Memory B cell (primary cell): ENCODE measurements at places on chromosomes 7 and 10.

DNA sequence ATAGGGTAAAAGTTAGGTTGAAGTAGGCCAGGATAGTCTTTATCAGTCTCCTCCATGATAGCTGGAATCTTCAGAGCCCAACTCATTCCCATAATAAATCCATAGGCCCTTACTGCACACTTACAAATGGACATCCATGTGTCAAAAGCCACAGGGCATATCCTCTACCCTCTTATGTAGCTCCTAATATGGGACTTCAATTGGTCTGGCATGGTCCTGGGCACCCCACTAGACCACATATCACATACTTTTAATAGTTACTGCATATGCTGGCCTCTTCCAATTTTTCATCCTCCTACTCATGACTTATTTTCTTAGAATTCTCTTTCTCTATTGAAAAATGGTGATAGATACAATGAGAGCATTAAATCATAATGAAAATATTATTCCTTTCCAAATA is 169.3 kb downstream of the MAGI2 start:
- no peak for DNase-seq

DNA sequence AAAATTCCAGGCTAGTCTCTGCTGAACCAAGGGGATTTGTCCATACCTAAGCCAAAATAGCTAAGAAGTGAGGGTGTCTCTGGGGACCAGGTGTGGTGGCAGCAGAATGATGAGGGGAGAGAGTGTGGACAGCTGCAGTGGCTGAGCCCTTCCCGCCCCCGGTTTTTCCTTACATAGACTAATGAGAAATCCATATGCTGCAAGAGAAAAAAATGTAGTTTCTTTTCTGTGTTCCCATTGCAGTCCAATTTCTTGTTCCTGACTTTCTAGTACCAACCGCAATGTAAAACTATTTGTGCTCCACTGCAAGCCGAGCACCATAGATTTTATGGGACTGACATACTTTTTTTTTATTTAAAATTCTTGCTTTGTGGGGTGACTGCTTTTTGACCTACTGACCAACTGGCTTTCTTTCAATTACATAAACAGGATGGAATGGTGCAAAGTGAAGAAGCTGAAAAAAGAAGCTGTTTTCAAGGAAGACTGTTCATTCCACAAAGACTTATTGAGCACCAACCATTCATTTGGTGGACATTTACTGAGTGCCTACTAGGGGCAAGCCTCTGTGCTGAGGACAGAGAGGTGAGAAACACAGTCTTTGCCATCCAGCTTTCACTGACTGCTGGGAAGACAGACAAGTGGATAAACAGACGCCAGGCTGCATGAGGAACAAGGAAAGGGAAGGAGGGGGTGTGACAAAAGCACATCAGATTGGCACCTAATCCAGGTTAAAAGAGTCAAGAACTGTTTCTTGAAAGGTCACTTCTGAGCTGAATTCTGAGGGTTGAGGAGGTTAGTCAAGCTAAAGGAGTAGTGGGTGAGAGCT is 9.8 kb downstream of the CEP41 start:
- no peak for DNase-seq

DNA sequence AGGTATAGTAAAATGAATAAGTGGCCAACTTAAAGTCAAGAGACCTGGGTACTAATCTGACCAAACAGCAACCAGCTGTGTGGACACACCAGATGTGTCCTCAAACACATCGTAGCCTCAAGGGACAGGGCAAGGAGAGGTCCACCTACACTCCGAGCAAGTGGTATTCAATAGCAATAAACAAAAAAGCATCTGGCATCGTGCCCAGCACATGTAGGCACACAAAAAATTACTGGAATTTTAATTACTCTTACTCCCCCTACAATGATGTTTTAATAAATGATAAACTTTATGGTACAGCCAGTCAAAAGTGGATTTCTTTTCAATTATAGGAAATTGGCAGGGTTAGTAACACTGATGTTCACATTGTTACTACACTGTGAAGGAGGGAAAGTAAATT is 3.5 kb upstream of the RGS10 start:
- DNase-seq = no peak

GRCh38 chr7:139619367-139619657 is 95.8 kb downstream of the CLEC2L start:
- no peak for DNase-seq

DNA sequence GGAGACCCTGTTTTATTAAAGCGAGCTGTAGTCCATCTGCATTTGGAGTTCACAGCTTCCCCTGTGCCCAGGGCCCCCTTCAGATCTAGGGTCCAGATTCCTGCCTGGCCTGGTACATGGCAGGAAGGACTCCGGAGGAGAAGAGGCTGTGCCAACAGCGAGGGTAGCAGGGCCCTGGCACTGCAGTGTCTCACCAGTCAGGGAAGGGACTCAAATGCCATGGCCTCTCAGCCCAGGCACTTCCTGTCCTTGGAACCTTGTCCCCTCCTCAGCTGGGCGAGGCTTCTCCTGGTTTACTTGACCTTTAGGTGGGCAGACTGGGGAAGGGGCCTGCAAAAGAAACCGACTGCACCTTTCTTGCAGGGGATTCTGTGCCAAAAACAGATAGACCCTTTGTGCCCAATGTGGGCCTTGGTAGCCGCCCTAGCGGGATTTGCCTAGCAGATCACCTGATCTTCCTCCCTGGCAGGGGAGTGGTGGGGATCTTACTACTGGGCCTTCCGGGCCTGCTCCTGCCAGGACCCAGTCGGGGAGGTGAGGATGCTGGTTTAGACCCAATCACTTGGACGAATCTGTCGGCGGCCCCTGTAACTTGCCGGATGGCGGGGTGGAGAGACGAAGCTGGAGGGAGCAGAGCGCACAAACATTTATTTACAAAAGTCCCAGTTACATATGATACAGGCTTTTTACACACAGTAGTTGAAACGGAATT is 161.9 kb downstream of the RNF216 start:
- no peak for DNase-seq

- no peak for DNase-seq
These were observed 209.9 kb upstream of the GHITM start for GRCh38 chr10:83929399-83929798.

GRCh38 chr10:88236121-88236743 is 346.9 kb downstream of the RNLS start:
- DNase-seq = no peak

GRCh38 chr10:74419958-74420375 is 268.9 kb downstream of the ADK start:
- no peak for DNase-seq

DNA sequence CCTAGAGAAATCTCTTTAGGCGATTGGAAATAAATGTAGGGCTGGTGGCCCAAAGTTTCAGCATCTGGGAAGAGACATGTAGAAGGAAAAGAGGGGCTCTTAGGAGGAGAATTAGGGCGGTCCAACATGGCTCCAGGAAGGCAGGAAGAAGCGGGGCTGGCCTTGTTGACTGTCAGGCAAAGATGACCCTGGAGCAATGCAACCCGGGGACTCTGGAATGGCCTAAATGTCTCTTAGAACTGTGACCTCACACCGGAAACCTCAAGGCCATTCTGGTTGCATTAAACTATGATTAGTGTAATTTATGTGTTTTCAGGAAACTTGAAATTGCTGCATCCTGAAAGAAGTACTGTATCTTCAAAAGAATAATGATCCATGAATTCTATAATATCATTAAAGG is 66.8 kb downstream of the NRP1 start:
- DNase-seq = no peak

DNA sequence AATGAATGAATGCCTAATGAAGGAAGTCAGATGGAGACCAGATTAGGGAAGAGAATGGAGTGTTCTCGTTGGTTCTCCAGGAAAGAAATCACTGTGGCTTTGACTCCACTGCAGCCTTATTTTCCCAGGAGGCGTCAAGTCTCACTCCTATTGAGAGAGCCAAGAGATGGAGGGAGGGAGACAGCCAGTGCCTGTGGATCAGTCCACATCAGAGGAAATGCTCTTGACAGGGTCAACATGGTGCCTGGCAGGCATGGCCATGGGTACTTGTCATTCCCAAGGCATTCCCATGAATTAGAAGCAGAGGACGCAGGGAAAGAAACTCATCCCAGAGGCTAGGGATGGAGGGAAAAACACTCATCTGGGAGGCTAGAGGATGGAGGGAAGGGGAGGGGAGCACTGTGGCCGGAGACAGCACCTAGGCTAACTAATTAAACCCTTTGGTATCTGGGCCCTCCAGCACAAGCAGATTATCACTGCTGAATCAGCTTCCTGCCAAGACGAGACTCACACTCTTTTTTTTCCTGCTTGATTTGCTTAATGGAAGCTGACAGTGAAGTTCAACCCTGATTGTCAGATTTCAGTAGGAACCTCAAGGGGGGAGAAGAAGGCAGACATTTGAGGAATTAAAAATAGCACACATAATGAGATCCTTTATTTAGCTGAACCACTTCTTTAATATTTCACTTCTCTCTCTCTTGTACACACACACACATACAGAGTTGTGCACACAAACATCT is 1233.2 kb upstream of the AUTS2 start:
- no peak for DNase-seq

- DNase-seq = no peak
These were observed 28.7 kb downstream of the NET1 start for GRCh38 chr10:5441106-5441505.

GRCh38 chr10:72000073-72001032 is 36.2 kb downstream of the CHST3 start:
- DNase-seq = no peak

GRCh38 chr10:59971915-59972314 is 65.6 kb upstream of the CCDC6 start:
- no peak for DNase-seq

DNA sequence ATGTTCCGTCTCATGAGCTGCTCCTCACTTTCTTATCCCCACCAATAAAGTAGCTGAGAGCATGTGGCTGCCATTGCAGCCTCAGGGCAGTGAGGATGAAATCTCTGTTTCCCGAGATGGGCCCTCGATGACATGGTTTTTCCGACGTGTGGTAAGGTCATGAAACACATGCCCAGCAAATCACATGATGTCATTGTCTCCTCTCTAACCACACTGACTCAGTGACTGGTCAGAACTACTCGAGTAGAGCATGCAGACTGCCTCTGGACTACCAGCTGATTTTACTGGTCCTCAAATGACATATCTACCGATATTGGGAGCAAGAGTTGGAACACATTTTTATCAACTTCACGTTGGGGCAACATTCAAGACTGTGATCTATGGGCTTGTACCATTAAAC is 786.1 kb downstream of the CNTNAP2 start:
- DNase-seq = no peak

GRCh38 chr10:123837756-123838155 is 53.9 kb downstream of the CPXM2 start:
- DNase-seq = no peak

DNA sequence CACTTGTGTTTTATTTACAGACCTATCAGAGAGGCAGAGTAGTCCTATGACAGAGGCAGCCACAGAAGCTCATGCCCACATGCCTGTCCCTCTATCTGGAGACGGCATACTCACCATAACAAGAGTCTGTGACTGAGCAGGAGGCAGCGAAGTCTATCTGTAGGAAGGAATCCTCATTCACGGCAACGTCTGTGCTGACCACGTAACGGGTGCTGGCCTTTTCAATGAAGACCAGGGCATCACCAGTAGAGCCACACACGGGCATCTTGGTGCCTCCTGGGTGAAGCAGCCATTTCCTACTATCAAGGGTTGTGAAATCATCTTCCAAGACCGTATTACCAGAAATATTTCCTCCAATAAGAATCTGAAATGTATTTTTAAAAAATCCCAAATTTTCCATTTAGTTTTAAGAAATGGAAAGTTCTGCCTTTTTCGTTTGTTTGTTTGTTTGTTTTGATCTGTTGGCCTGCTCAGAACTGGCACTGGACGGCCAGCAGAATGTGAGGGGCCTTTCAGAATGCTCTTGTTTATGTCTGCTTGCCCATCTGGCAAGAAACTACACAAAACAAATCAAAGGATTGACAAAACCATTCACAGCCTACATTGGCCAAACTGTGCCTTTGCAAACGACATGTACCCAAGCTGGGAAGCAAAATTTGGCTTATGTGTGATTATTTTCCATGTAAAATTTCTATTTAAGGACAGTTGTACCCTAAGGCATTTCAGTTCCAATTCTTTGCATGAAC is 93.1 kb upstream of the SLC26A5 start:
- no peak for DNase-seq

GRCh38 chr10:122112625-122113160 is 123.7 kb downstream of the TACC2 start:
- no peak for DNase-seq

DNA sequence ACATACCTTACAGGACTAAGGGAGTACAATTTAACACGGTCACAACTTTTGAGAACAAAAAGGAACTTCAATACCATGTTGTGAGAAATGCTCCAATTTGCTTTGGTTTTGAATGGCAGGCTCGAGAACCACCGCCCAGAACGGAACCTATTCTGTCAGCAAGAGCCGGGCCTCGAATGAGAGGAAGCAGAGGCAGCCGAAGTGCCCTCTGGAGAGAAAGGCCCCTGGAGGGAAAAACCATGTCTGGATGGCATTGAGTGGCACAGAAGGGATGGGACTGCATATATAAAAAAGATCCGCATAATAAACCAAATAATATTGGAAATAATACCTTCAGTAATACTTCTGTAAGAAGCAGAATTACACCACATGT is 85.6 kb downstream of the CHST15 start:
- no peak for DNase-seq

- DNase-seq = no peak
These were observed 11.9 kb downstream of the ZNF777 start for GRCh38 chr7:149448961-149449360.

DNA sequence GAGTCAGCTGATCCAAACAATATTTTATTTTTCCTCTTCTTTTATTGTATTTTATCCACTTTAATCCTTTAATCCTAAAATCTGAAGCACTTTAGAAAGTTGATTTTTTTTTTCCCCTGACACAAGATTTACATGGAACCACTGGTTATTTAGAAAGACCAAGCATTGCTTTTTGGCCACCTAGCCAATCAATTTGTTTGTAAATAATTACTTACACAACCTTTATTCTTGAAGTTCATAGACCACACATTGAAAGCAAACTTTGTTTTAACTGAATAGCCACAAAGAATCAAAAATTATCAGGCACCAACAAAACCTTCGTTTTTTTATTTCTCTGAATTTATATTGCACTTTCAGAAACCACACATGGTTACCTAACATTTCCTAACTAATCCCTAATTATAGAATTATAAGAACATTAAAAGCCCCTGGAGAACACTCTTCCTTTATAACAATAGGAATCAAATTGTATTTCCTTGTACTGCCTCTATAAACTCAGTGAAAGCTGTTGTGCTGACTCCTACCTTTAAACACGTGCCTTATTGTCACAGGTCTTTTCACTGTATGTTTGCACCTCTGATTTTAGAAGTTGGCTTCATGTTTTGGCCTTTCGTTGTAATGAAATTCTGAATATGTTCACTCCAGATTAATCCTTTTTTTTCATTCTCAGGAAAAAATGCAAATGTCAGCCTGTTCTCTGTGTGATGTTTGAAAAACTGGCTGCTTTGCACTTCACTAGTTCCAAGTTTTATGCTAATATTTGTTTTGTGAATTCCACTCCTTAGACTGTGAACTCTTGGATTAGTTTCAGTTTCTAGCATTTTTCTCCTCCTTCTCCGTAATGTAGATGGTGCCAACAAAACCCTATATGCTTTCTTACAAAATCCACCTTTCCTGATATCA is 1511.9 kb downstream of the REEP3 start:
- DNase-seq = no peak
